ENCODE measurements at places on chromosomes 6 and 20.

GRCh38 chr6:26173836-26174145, 86.6 kb downstream of the HFE start:
- no peak for DNase-seq

DNA sequence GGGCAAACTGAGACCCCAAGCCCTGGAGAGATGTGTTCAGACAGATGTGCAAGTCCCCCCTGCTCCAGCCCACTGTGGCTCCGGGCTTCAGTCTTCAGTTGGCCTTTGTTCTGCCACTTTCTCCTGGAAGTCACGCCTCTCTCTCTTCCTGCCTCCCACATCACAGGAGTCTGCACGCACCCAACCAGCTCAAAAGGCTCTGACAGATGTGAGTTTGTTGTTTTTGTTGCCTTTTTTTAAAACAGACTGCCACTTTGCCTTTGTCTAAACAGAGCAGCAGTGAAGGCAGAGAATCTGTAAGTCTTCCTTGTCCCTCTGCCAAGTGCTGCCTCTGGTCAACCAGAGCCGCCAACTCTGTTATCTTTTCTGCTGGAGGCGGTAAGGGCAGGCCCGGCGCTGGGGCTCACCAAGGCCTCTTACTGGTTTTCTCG, 149.7 kb downstream of the TFAP2C start:
- no peak for DNase-seq

GRCh38 chr6:35719404-35719829, 17.4 kb upstream of the ARMC12 start:
- DNase-seq, result no peak

DNA sequence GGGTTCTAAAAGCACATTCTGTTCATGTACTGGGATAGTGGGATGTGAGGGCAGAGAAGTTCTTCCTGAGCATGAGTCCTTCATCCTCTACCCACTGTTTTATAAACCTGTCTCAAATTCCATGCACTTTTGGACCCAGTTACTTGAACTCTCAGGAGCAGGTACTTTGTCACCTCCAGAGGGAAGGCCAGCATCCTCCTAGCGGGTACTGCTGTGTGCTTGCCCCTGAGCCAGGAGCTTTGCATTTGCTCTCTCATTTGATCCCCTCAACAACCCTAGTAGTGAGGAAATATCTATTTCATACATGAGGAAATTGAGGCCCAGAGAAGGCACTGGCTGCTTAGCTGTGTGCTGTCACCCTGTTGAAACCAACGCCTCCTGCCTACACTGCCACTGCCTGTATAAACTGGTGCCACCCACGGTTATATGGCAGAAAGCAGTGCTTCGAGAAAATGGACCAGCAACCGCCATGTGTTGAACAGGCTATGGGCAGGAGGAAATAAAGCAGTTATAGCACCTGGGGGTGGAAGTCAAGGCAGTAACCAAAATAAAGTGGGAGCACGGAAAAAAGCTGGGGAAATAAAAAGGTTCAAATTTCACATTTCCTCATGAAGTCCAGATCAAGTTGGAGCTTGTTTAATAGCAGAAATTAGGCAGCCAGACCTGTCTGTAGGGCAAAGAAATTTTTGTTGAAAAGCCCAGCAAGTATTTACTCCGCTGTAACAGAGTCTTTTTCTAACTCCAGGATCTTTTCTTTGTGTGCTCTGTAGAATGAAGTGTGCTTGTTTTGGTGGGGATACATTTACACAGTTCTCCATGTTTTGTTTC, 38.0 kb downstream of the KLHL31 start:
- no peak for DNase-seq

DNA sequence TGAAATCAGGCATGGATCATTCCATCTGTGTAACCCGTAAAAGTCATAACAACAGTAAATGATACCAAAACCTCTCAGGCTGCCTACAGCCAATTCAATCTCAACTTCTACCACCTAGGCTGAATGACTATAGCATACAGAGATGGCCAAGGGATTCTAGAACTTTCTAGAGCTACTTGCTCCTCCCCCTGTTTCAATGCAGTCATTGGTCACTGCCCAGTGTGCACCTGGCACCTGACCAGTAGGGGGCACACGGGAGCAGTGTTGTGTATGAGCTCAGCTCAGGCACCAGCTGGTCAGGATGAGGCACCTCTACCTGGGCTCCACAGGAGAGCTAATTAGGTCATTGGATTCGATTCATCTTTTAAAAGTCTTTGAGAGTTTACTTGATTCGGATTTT, 86.2 kb downstream of the PLEKHG1 start:
- no peak for DNase-seq

DNA sequence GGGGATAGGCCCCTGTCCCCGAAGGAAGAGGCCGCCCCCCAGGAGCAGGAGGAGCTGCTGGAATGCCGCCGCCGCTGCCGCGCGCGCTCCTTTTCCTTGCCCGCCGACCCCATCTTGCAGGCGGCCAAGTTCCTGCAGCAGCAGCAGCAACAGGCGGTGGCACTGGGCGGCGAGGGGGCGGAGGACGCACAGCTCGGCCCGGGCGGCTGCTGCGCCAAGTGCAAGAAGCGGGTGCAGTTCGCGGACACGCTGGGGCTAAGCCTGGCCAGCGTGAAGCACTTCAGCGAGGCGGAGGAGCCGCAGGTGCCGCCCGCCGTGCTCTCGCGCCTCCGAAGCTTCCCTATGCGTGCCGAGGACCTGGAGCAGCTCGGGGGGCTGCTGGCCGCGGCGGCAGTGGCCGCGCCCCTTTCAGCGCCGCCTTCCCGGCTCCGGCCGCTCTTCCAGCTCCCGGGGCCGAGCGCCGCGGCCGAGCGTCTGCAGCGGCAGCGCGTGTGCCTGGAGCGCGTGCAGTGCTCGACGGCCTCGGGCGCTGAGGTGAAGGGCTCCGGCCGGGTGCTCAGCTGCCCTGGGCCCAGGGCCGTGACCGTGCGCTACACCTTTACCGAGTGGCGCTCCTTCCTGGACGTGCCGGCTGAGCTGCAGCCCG, 630 bp downstream of the PPP1R3G start:
- no peak for DNase-seq

All from skeletal muscle cell (primary cell).